ENCODE measurements at places on chromosomes 5 and 9.

DNA sequence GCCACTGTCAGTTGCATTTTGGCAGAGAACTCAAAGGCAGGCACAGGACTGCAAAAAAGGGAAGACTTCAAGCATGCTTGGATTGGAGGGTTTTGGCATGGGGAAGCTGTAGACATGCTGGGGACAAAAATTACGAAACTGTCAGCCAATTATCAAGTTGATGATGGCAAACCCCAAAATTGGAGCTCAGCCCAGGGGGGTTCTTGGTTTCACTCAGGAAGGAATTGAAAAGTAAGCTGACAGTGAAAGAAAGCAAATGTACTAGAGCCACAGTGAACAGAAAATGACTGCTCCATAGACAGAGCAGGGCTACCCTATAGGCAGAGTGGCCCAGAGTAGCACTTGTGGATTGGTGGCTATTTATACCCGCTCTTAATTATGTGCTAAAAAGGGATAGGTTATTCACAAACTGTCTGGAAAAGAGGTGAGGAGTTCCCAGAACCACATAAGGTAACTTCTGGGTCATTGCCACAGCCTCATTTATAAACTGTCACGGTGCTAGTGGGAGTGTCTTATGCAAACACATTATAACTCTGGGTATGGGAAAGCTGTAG, 14.6 kb upstream of the CFAP95 start:
- H3K27me3 ChIP-seq = no peaks in the 10 kb centered on the region
- no peaks in the 10 kb centered on the region for H3K36me3 ChIP-seq
- H3K4me1 ChIP-seq = no peaks in the 10 kb centered on the region
- no peak overlapping the region for H3K4me3 ChIP-seq
- H3K27ac ChIP-seq = no peak overlapping the region

- no peaks in the 10 kb centered on the region for H3K27me3 ChIP-seq
- H3K4me1 ChIP-seq = no peaks in the 10 kb centered on the region
- no peak overlapping the region for H3K4me3 ChIP-seq
- DNase-seq = peak; percentile 76
- no peaks in the 10 kb centered on the region for H3K36me3 ChIP-seq
Measured at GRCh38 chr5:163347671-163348070, 89.7 kb upstream of the CCNG1 start.

DNA sequence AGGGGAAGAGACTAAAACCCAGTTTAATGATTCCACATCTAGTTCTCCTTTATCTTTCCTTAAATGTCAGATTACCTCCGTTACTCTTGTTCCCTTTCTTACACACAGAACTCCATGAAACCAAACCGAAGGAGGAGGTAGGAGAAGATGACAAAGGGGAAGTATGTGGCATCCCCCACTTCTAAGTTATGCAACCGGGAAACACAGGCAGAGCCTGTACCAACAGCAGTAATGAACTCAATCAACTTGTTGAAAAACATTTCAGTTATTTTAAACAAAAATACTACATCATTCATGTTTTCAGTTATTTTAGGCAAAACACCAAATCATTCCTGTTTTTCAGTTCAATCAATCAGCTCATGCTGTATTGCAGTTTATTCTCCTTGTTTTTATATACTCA, 101.8 kb downstream of the PCSK1 start:
- no peaks in the 10 kb centered on the region for H3K4me1 ChIP-seq
- H3K4me3 ChIP-seq = no peak overlapping the region
- no peaks in the 10 kb centered on the region for H3K36me3 ChIP-seq
- H3K27ac ChIP-seq = no peak overlapping the region
- no peak for DNase-seq

DNA sequence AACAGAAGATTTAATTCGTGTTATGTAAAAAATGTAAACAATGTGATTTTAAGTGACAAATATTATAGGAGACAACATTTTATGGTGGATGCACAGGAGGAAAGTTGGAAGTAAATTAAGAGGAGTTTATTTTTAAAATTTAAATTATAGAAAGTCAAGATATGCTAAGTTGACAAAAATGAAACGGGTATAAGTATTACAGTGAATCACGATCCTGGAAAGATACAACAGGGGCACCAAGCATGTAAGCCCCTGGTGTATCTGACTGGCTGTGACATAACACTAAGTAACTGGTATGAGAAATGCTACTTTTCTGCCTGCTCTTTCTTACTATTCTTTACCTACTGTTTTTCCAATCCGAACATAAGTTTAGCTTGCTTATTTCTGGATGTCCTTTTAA, 419.8 kb upstream of the CHD1 start:
- DNase-seq = no peak
- H3K27me3 ChIP-seq = no peaks in the 10 kb centered on the region
- no peak overlapping the region for H3K4me3 ChIP-seq
- H3K4me1 ChIP-seq = no peaks in the 10 kb centered on the region
- H3K27ac ChIP-seq = no peak overlapping the region

- no peak overlapping the region for H3K4me3 ChIP-seq
- DNase-seq = no peak
- no peaks in the 10 kb centered on the region for H3K36me3 ChIP-seq
- no peak overlapping the region for H3K27ac ChIP-seq
- no peaks in the 10 kb centered on the region for H3K27me3 ChIP-seq
Measured at GRCh38 chr5:142107036-142107735, 1.4 kb upstream of the NDFIP1 start.

- no peak overlapping the region for H3K4me3 ChIP-seq
- H3K36me3 ChIP-seq = no peaks in the 10 kb centered on the region
- no peaks in the 10 kb centered on the region for H3K4me1 ChIP-seq
- H3K27me3 ChIP-seq = no peaks in the 10 kb centered on the region
- peak; percentile 64 for DNase-seq
- no peak overlapping the region for H3K27ac ChIP-seq
Measured at GRCh38 chr5:122091936-122092600, 14.0 kb upstream of the LOX start.

- no peak for DNase-seq
- H3K36me3 ChIP-seq = no peaks in the 10 kb centered on the region
- no peak overlapping the region for H3K4me3 ChIP-seq
- H3K27me3 ChIP-seq = no peaks in the 10 kb centered on the region
- H3K27ac ChIP-seq = no peak overlapping the region
- no peaks in the 10 kb centered on the region for H3K4me1 ChIP-seq
Measured at GRCh38 chr5:95102687-95103086, 182.2 kb downstream of the MCTP1 start.

DNA sequence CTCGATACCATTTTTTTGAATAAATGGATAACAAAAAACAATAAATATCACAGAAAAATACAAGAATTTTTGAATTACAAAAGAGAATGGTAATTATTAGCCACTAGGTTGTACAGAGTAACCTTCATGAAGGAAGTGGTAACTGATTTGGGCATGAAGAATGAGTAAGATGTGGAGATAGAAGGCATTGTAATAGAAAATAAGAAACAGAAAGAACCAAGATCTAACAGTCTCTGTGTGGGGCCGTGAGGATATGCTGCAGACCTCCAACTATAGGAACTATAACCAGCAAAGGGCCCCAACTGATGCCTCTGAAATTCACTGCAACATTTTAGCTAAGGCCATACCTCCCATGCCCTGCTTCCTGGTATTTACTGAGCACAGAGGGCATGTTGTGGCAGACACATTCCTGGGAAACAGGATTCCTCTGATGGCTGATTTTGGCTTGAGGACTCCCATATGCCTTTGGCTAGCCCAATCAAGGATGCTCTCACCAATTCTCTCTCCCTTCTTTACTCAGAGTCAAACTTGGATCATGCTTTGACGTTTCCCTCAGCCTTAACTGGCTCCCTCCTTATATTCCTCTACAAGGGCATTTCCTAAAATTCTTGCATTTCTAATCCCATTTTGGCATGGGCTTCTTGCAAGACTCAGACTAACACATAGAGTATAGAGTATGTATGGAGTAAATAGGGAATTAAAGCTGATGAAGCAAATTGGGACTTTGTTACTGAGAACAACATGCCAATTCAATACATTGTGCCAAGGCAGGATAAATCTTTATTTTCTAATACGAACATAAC, 208.9 kb downstream of the PDE4D start:
- H3K27ac ChIP-seq = no peak overlapping the region
- no peak overlapping the region for H3K4me3 ChIP-seq
- no peaks in the 10 kb centered on the region for H3K4me1 ChIP-seq
- no peaks in the 10 kb centered on the region for H3K27me3 ChIP-seq

DNA sequence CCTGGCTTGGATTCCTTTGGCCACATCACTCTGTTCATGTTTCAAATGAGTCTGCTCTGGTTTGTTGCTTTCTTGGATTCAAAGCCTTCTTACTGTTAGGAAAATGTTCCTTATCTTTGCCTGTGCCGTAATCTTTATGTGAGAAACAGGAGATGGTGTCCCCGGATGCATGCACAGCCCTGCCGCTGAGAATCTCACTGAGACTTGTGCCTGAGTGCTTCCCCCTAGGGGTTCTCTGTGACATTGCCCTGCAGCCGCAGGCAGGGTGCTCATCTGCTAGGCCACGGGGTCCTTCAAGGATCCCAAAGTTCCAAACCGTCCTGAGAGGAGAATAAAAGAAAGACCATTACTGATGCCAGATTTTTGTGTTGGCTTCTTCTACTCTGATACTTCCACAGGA, 81.4 kb upstream of the ANKRD55 start:
- H3K4me1 ChIP-seq = no peaks in the 10 kb centered on the region
- H3K27me3 ChIP-seq = no peaks in the 10 kb centered on the region
- DNase-seq = no peak

DNA sequence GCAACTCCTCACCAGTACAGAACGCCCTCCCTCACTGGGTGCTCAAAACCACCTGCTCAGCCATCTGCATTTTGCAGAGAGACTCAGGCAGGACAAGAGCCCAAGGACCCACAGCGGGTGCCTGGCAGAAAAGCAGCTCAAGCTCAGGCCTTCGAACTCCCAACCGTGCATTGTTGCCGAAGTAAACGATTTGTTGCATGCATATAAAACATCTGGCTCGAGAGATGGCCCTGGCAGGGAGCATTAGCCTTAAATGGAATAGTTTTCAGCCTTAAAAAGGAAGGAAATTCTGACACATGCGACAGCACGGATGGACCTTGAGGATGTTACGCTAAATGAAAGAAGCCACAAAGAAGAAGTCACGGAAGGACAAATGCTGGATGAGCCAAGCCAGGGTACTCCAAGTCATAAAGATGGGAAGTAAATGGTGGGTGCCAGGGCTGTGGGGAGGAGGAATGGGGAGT, 160.4 kb upstream of the PHYKPL start:
- H3K27me3 ChIP-seq = no peaks in the 10 kb centered on the region
- no peaks in the 10 kb centered on the region for H3K4me1 ChIP-seq
- H3K36me3 ChIP-seq = no peaks in the 10 kb centered on the region
- no peak for DNase-seq
- H3K4me3 ChIP-seq = no peak overlapping the region

- no peaks in the 10 kb centered on the region for H3K27me3 ChIP-seq
- H3K4me3 ChIP-seq = no peak overlapping the region
- no peak for DNase-seq
- H3K36me3 ChIP-seq = no peaks in the 10 kb centered on the region
- no peaks in the 10 kb centered on the region for H3K4me1 ChIP-seq
Measured at GRCh38 chr5:93519740-93520139, 61.3 kb downstream of the NR2F1-AS1 start.

DNA sequence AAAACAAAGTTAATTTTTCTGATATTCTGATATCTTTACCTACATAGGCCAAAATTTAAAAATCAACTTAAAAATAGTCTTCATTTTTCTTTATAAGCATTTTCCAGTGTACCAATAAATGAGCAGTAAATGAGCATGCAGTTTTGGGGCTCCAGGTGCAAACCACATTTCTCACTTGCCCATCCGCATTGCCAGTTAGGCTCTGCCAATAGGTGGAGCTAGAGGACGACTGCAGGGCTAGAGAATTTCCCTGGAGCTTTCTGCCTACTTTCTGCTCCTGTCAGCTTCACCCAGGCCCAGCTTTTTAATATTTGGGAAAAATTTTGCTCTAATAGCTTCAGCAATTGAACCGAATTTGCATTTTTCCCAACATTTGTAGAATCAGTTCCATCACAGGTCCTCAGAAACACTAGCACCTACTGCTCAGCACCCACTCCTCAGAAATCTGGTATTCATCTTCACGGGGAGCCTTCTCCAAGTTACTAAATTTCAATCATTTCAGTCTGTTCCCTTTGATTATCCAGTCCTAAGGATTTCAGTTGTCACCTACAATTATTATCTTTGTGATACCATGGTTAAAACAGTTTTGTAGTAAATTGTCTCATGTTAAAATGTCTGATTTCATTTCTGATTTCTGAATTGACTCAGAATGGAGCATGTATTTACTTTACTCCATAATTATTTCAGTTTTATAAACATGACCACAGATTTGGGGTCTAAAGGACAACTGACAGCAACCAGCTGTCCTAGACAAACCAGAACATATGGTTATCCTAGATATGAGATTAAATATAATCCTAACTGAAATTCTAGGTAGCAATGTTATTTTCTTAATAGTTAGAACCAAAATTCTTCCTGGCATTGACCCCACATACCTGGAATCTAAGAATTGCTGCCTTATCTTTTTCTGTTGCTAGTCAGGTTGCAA, 104.6 kb upstream of the FAM174A start:
- no peaks in the 10 kb centered on the region for H3K36me3 ChIP-seq
- H3K4me3 ChIP-seq = no peak overlapping the region
- DNase-seq = peak; percentile 62
- no peak overlapping the region for H3K27ac ChIP-seq

DNA sequence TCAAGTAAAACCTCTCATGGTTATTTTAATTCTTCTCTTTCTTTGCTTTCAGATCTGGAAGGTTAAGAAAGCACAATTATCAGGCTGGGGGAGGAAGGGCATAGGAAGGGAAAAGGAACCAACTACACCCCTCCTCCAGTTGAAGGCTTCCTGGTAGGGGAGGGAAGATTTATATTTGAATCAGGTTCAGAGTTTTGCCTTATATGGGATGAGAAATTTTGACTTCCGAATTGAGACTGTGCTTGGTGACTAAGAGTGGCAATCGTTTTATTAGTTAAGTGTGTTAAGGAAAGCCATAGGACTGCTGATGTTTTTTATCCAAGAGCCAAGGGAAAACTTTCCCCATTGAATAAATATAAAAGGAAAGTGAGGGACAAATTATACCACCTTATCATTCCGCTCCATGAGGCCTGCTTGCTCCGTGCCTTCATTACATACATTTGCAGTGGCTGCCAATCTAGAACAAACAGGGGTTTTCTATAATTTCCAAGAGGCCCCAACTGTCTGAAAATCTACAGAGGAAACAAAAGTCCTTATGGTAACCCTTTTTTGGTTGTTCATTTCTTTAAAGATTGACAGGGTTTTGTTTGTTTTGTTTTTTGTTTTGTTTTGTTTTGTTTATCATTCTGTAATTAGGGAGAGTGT, 115.7 kb upstream of the EPB41L4A start:
- no peaks in the 10 kb centered on the region for H3K36me3 ChIP-seq
- peaks cover 7% of the 10 kb centered on the region for H3K4me1 ChIP-seq
- no peak for DNase-seq
- H3K4me3 ChIP-seq = no peak overlapping the region
- no peak overlapping the region for H3K27ac ChIP-seq

Measured in mesendoderm (in vitro differentiated cells).